Panc1 (cell line): ENCODE measurements at places on chromosomes 7 and 10. TPM values are rescaled to one million over a fixed set of nuclear protein-coding genes. Genes with fewer than 3 reads are reported as not detected.

Gene SEC24C
- total RNA-seq, result 113 TPM

Gene LIPN
- not detected for total RNA-seq

- no peak overlapping the region for H3K4me3 ChIP-seq
- DNase-seq, result no peak
- H3K27me3 ChIP-seq, result no peaks in the 10 kb centered on the region
- no peak overlapping the region for H3K27ac ChIP-seq
- no peaks in the 10 kb centered on the region for H3K36me3 ChIP-seq
Measured at GRCh38 chr10:9807846-9808245, 1209.8 kb upstream of the CELF2 start.

DNA sequence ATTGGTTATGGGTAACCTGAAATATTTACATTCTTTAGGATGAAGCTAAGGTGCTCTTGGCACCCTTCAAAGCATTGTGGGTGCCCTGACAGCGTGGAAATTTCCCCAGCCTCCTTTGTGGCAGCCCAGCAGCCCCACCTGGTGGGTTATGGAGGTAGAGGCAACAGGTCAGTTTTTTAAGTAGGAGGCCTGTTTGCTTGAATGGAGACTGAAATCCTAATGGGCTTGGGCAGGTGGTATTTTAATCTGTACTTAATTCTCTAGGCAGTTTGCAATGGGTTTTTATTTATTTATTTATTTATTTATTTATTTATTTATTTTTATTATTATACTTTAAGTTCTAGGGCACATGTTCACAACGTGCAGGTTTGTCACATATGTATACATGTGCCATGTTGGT lies 139.4 kb downstream of the EPC1 start:
- H3K36me3 ChIP-seq, result no peaks in the 10 kb centered on the region
- H3K4me1 ChIP-seq, result no peaks in the 10 kb centered on the region; the same call in 1 of the 2 replicates
- no peak for DNase-seq
- H3K27ac ChIP-seq, result no peak overlapping the region
- no peaks in the 10 kb centered on the region for H3K27me3 ChIP-seq

- no peak for DNase-seq
- no peaks in the 10 kb centered on the region for H3K36me3 ChIP-seq
- no peaks in the 10 kb centered on the region for H3K27me3 ChIP-seq
- H3K27ac ChIP-seq, result no peak overlapping the region
Measured at GRCh38 chr7:10646194-10646593, 327.5 kb upstream of the PHF14 start.
